NCI-H1436 (cell line): ENCODE measurements at places on chromosomes 1 and 21.

DNA sequence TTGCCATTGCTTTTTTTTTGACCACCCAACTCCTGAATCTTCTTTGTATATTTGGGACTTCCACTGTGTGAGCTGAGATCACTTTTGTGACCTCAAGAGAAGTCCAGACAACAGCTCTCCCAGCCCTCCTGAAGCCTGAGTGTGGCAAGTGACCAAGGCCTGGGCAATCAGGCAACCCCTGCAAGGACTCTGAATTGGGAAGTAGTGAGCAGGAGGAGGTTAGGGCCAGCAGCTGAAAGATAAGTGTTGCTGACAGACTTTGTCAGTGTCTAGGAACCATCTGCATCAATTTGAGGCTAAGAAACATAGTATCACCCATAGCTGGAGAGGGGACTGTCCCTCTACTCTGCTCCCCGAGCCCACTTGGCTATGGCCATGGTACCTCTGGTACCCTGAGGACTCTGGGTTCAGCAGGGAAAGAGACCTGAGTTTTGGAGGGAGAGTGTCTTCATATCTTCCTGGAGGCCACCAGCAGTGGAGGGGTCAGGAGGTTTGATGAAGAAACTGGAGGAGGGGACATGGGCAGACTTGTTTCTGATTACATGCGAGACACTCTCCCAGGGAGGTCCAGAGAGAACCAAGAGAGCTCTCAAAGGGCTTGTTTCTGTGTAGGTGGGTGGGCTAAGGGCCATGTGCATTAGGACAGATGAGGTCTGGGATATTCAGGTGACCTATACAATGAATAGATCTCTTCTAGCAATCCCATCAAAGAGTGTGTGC is 147.0 kb upstream of the DNAH14 start:
- DNase-seq = no peak

DNA sequence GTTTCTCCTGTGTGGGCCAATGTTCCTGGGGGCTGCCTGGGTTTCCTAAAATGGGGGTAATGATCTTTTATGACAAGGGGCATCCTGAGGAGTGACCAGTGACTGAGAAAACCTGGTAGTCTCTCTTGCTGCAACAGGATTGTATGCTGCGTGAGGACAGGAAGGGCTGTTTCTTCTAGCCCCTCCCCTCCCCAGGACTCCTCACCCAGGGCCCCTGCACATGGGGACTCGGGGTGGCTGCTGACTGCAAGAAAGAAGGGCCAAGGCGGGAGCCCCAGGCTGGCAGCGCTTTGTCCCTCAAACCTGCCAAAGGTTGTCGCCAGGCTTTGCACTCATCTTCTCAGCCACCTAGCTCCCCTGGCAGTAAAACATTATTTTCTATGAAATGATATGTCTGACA is 442.4 kb downstream of the CAMTA1 start:
- DNase-seq = no peak

GRCh38 chr1:9004700-9005394 is 21.4 kb downstream of the SLC2A7 start:
- peak; percentile 68 for DNase-seq

DNA sequence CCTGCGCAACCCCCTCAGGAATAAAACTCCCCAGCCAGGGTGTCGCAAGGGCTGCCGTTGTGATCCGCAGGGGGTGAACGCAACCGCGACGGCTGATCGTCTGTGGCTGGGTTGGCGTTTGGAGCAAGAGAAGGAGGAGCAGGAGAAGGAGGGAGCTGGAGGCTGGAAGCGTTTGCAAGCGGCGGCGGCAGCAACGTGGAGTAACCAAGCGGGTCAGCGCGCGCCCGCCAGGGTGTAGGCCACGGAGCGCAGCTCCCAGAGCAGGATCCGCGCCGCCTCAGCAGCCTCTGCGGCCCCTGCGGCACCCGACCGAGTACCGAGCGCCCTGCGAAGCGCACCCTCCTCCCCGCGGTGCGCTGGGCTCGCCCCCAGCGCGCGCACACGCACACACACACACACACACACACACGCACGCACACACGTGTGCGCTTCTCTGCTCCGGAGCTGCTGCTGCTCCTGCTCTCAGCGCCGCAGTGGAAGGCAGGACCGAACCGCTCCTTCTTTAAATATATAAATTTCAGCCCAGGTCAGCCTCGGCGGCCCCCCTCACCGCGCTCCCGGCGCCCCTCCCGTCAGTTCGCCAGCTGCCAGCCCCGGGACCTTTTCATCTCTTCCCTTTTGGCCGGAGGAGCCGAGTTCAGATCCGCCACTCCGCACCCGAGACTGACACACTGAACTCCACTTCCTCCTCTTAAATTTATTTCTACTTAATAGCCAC is 696 bp downstream of the TGFB2 start:
- peak; percentile 63 for DNase-seq

DNA sequence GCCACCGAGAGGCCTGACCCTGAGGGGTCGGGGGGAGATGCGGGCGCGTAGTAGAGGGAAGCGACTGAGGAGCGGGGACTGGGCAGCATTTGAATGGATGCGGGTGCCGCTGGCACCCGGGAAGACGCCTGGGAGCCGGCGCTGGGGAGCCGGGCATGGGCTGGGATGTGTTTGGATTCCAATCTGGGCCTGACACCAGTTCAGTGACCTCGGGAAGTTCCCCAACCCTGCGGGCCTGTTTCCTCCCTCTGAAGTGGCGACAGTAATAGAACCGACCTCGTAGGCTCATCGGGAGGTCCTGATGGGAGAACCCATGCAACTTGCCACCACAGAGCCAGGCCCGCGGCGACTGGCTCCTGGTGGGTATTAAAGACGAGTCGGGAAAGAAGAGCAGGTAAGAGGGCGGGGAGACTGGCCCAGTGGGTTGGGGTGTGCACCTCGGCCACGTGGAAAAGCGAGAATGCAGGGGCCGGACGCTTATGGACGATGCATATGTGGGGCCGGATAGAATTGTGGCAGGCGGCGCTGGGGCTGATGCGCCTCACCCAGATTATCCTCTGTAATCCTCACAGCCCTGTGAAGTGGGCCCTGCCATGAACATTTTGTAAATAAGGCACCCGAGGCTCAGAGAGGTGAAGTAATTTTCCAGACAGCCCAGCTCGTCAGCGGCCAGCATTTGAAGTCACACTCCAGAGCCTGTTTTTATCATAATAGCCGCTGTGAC is 105.8 kb downstream of the SLC16A1 start:
- no peak for DNase-seq

- peak; percentile 84 for DNase-seq
Measured at GRCh38 chr1:97827887-97828286, 92.9 kb downstream of the DPYD start.

- DNase-seq = no peak
Measured at GRCh38 chr1:97170300-97170699, 448.7 kb downstream of the PTBP2 start.

- DNase-seq = no peak
Measured at GRCh38 chr1:112514901-112515300, 6.1 kb downstream of the WNT2B start.

- peak; percentile 83 for DNase-seq
Measured at GRCh38 chr1:46183079-46183847, 7.0 kb upstream of the P3R3URF start.

DNA sequence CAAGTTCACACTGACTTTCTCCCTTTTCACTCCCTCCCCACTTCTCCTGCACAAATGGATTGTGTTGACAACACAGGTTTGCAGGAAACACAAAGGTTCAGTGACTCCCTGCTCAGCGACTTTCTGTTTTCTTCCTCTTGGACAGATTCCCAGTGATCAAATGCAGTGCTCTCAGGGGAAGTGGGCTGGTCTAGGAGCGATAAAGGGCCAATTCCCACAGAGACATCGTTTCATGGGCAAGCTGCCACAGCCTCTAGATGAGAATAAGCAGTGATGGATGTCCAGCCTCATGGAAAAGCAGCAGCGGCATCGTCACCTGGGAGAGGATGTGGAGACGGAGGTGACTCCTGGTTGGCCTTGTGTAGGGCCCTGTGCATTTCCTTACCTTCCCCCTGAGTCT is 30.6 kb downstream of the FYB2 start:
- DNase-seq = peak; percentile 44

DNA sequence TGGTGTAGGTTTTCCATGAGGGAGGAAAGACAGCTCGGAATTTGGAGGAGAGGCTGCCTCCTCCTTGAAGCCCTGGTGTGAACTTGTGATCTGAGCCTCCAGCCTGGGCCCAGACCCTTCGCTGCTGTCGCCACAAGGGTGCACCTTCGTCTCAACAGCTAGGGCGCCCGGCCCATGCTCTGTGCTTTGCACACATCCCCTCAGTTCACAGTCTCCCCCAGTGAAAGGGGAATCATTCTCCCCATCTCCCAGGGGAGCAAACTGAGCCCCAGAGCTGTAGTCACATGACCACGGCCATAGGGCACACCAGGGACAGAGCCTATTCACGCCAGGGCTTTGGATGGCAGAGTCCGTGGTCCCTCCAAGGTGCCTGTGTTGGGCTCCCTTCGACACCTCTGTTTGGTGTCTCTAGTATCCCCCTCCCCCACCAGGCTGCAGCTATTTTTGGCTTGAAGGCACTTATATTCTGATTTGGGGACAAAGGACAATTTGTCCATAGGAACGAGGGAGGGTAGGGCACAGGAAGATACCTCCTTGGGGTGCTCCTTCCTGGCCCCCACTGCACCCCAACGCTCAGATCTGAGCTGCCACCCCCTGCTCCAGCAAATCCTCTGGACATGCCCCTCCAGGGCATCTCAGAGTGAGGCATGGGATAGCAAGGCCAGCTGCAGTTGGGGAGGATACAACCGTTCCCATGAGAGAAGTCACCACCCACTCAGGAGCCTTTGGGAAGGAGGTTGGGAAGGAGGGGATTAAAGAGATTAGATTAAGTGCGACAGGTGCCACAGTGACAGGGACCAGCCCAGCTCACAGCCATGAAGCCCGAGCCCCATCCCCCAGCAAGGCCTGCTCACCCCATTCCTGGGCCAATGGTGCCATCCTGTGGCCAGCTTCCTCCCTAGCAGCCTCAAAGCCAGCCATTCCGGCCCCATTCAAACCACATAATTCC is 15.7 kb downstream of the MATN1 start:
- peak; percentile 78 for DNase-seq

- DNase-seq = no peak
Measured at GRCh38 chr1:184791550-184791900, 36.9 kb upstream of the EDEM3 start.
